WTC11 (cell line): ENCODE measurements at places on chromosomes 7 and 10. TPM values are rescaled to one million over a fixed set of nuclear protein-coding genes. Genes with fewer than 3 reads are reported as not detected.

GRCh38 chr10:12238821-12239220, 42.8 kb downstream of the CDC123 start:
- DNase-seq, result no peak

DNA sequence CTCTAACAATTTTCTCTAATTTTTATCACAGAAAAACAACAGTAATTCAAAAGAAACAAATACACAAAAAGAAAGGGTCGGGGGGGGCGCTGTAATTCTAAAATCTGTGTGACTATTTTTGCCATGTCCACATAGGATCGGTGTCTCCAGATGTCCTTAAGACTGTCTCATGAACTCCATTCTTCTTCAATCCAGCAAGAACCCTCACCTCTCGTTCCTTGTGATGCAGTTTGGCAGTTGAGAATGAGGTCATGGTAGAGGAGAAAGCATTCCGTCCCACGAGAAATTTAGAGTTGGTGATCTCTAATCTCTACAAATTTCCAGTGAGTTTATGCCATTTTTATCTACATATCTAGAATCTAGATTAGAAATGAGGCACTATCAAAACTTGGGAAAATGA, 394.7 kb downstream of the TFEC start:
- DNase-seq, result no peak

- DNase-seq, result no peak
These were observed 98.5 kb upstream of the INSIG1 start for GRCh38 chr7:155198901-155199845.

GRCh38 chr10:49001402-49001801, 61.8 kb upstream of the LRRC18 start:
- DNase-seq, result peak; percentile 65

The MEPCE gene
- total RNA-seq, result 41.9 to 49.6 TPM (median 47.7 TPM) in 3 replicates

DNA sequence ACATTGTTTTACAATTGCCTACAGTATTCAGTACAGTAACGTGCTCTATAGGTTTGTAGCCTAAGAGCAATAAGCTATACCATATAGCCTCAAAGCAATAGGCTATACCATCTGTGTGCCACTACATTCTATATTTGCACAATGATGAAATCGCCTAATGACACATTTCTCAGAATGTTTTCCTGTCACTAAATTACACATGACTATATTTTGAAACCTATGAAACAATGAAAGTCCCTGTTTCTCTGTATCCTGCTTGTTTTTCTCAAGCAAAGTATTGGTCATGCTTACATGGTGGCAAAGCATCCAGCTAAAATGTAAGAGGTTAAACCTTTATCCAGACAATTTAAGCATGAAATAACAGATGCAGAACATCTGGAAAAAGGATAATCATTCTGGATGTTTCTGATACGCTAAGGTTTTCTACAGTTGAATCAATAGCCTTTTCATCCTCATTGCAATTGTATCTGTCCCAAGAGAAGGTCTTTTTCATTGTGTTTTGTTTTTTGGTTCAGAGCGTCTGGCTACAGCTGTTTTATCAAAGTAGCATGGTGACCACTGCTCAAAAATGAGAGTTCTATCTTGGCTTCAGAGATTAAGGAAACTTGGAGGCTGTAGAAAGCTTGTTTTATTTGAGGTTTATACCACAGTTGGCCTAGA, 81.7 kb downstream of the CSTF2T start:
- no peak for DNase-seq

The CLDN15 gene
- total RNA-seq, result 5.9 to 6.9 TPM (median 6.5 TPM) in 3 replicates

- no peak for DNase-seq
These were observed 93.6 kb downstream of the UBE2H start for GRCh38 chr7:129859183-129859582.

GRCh38 chr10:66642217-66642616, 283.6 kb upstream of the LRRTM3 start:
- DNase-seq, result no peak

DNA sequence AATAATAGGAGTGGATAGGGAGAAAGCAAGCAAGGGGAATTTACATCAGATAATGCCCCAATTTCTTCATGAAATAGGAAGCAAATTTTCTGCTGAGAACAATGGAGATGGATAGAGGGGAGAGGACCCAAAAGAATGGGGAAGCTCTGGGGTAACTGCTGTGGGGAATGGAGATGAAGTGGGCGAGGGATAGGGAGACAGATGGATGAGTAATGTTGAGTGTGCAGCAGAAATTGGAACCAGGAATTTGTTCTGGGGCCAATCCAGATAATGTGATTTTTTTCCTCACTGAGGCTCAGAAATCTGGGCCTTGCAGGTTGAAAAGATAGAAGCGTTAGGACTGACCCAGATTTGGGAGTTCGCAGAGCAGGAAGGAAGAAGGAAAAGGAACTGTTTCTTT, 24.5 kb upstream of the MRC1 start:
- no peak for DNase-seq

DNA sequence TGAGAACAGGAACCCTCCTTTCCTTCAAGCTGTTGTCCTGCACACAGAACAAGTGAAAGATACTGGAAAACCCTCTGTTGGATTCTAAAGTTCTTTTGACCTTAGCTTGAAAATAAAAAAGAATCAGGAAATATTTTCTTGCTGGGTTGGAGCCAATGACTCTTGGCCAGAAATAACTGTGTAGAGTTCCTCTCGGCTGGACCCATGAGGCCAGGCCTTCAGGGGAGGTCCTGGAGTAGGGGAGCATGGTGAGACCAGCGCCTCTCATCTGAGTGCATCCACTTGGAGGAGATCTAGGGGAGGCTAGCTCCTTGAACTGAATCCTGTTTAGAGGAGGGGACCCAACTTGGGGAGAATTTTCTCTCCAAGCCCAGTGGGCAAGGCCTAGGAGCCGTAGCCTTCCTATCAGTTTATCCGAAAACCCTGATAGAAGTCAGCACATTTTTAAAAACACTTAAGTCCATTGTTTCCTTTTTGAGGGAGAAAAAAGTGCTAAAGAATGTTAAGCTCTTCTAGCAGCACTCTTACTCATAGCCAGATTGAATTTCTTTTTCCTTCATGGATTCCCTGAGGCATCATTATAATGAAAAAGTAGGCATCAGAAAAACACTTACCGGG, 635.7 kb upstream of the ANKRD30A start:
- DNase-seq, result no peak

The DKK1 gene
- total RNA-seq, result 0.78 to 1.1 TPM (median 1.0 TPM) in 3 replicates

DNA sequence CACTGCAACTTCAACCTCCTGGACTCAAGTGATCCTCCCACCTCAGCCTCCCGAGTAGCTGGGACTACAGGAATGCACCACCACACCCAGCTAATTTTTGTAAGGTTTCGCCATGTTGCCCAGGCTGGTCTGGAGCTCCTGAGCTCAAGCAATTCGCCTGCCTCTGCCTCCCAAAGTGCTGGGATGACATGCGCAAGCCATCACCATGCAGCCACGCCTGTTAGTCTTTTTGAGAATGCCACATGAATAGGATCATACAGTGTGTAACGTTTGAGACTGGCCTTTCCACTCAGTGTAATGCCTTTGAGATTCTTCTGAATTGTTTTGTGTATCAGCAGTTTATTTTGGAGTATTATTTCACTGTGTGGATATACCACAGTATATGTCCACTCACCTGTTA, 75.7 kb upstream of the MSRB2 start:
- DNase-seq, result no peak

DNA sequence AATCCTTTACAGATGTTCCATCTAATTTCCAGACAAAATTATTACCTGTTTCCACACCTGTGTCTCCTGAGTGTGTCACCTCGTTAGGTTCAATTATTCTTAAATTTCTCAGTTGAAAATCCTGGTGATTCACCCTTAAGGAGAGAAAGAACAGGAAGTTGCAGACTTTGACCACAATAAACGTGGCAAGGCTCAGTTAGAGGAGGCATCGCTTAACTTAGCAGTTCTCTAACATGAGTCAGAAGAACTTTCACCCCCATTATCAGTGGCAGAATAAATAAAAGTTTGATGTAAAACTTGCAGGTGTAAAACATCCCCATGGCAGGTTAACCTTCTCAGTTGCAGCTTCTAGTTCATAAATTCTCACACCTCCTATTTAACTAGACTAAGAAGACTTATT, 8.3 kb downstream of the XPNPEP1 start:
- no peak for DNase-seq

The FAM107B gene
- 15.6 to 22.4 TPM (median 18.3 TPM) in 3 replicates for total RNA-seq

GRCh38 chr10:1127629-1128028, 71.4 kb downstream of the WDR37 start:
- DNase-seq, result no peak

- no peak for DNase-seq
These were observed 1195.8 kb downstream of the SORCS1 start for GRCh38 chr10:105968666-105969065.

The GIMAP7 gene
- total RNA-seq, result 0.37 to 0.48 TPM (median 0.37 TPM) in 3 replicates
